ENCODE measurements at places on chromosomes 5 and 9.

DNA sequence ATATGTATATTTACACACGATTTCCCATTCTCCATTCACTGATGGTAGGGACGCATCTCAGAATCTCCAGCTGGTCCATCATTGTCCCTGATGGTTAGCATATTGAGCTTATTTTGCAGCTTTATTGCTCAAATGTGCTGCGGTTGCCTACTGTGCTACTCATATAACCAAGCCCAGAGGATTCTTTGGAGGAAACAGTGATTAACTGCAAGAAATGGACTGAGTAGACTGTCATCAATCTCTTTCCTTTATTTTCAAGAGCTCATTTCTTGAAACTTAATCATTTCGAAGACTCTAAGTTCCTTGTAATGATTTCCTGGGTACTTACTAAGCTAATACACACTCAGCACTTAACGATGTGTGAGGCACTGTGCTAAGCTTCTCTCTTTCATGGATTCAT is 119.0 kb downstream of the MAT2B start:
- DNase-seq = no peak

DNA sequence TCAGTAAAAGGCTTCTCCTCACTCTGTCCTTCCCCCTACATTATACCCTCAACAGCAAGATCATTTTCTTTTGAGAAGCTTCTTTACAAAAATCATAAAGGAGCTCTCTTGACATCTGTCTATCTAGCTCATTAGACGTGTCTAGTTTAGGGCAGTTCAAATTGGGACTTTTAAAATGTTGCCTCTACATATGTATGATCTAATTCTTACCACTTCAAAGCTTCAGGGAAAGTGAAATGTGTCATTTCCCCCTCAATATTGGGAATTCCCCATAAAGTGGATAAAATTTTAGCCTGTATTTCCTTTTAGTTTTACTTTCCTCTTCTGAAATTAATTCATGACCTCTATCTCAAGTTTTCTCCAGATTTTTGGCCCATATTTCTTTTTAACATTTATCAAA is 323.7 kb downstream of the ARRDC3 start:
- DNase-seq = no peak

- no peak for DNase-seq
These were observed 39.3 kb downstream of the CRB2 start for GRCh38 chr9:123395276-123395688.

- DNase-seq = no peak
These were observed 20.9 kb upstream of the MAN2A1 start for GRCh38 chr5:109668668-109669422.

DNA sequence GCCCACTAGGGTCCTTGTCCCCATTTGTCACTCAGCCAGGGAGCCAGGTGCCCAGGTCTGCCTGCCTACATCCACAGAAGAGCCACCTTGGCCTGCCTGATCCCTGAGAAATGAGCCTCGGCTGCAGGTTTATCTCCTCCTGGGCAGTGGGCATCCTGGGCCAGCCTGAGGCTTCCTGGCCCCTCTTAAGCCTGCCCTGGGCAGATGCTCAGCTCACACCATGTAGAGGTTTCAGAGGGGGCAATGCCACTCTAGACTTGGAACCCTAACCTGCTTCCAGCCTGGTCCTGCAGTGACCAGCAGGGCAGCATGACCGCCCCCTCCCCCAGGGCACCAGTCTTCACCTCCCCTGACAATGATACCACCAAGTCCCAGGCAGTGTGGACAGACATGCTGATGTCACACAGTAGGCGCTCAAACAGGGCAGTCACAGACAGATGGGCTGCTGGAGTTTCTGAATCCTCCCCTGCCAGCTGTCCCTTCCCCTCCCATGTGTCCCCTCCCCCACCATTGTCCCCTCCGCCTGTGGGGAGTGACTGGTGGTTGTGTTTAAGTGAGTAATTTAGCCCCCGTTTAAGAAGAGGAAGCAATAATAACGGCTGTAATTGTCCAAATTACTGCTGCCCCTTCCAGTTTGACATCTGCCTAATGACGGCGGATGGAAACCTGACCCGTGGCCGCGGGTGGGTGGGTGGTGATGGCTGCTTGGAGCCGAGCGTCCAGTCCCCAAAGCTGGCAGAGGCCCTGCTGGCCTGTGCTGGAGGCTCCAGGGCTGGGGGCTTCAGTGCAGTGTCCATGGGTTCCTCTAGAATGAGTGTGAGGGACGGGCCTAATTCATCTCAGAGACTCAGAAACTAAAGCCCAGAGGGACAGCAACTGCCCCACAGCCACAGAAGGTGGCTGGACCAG is 147.7 kb downstream of the BARX1 start:
- no peak for DNase-seq

DNA sequence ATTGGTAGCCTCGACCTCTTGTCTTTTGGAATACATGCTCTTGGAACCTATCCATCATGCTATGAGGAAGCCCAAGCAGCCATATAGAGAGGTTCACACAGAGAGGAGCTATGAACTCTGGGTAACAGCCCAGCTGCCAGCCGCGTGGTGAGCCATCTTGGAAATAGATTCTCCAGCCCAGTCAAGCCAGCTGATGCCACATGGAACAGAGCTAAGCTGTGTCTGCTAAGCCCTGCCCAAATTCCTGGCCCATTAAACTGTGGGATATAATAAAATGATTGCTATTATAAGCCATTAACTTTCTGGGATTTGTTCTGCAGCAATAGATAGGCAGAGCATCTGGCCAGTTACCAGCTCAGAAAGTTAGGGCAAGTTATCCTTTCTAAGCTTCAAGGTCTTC is 4.9 kb upstream of the PRUNE2 start:
- DNase-seq = no peak

- DNase-seq = peak; percentile 27
These were observed 157.2 kb upstream of the DMRT1 start for GRCh38 chr9:684054-684890.

- peak; percentile 17 for DNase-seq
These were observed 328.6 kb upstream of the NUDT12 start for GRCh38 chr5:103891151-103891550.

Data from COLO829 (cell line).